ENCODE measurements at places on chromosomes 11 and 22. TPM values are rescaled to one million over a fixed set of nuclear protein-coding genes. Genes with fewer than 3 reads are reported as not detected.
A peak's percentile ranks its signal among the peaks of the same experiment; 100 is the strongest.

- no peaks in the 10 kb centered on the region for H3K4me1 ChIP-seq
- H3K27me3 ChIP-seq = no peaks in the 10 kb centered on the region
- H3K4me3 ChIP-seq = no peak overlapping the region
- DNase-seq = no peak
- peak overlapping the region; percentile 89 for H3K27ac ChIP-seq
Observed at GRCh38 chr11:111734101-111734953, 31.9 kb downstream of the PPP2R1B start.

- no peaks in the 10 kb centered on the region for H3K4me1 ChIP-seq
- no peak overlapping the region for H3K4me3 ChIP-seq
- no peak for DNase-seq
Observed at GRCh38 chr11:10222399-10222798, 71.6 kb downstream of the SBF2 start.

DNA sequence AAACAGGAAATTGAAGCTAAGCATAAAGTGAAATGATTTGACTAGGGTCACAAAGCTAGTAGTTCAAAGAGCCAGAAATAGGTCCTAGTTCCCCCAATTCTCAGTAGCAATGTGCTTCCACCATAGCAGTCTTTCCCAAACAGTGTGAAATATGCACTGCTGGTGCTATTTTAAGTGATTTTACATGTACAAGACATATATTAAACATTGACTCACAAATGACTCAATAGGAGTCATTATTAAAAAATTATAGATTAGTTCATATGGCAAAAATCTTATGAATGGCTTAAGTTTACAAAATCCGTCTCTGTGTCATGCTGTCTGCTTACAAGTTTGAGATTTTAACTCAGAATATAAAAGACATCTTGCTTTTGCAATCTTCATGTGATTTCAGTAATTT, 21.4 kb downstream of the KIF18A start:
- H3K4me1 ChIP-seq = no peaks in the 10 kb centered on the region
- DNase-seq = no peak

DNA sequence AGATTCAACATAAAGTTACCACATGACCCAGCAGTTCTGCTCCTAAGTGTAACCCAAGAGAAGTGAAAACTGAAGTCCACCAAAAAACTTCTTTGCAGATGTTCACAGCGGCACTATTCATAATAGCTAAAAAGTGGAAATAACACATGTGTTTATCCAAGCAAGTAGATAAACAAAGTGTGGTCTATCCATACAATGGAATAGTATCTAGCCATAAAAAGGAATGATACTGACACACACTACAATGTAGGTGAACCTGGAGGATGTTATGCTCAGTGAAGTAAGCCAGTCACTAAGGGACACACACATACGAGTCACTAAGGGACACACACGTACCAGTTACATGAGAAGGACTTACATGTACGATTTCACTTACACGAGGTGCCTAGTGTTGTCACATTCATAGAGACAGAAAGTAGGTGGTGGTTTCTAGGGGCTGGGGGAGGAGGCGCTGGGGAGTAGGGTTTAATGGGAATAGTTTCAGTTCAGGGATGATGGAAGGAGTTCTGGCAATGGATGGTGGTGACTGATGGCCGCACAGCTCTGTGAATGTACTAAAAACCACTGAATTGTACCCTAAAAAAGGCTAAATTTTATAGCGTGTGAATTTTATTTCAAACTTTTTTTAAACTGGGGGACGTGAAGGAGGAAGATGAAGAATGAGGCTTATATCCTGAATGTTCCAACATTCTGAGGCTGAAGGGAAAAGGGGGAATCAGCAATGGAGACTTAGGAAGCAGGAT, 27.2 kb upstream of the COMT start:
- peaks cover 38% of the 10 kb centered on the region for H3K36me3 ChIP-seq
- H3K4me3 ChIP-seq = no peak overlapping the region
- H3K27me3 ChIP-seq = no peaks in the 10 kb centered on the region

- peak overlapping the region; percentile 69 for H3K27ac ChIP-seq
- H3K4me3 ChIP-seq = no peak overlapping the region
- peak; percentile 89 for DNase-seq
- H3K27me3 ChIP-seq = no peaks in the 10 kb centered on the region
- no peaks in the 10 kb centered on the region for H3K36me3 ChIP-seq
- H3K4me1 ChIP-seq = no peaks in the 10 kb centered on the region
Observed at GRCh38 chr22:23163665-23164064, 16.6 kb upstream of the BCR start.

The IL18 gene
- 211 TPM for polyA plus RNA-seq

The VSIG2 gene
- 79.3 TPM for polyA plus RNA-seq

The DDIAS gene
- 3.1 TPM for polyA plus RNA-seq

The LINC01488 gene
- not detected for polyA plus RNA-seq

The MFRP gene
- not detected for polyA plus RNA-seq

Measured in sigmoid colon (tissue), 7 donors.